Upper lobe of right lung (tissue), 1 donor: ENCODE measurements at places on chromosomes 2 and 18.

GRCh38 chr2:11914455-11914854 lies 168.0 kb downstream of the LPIN1 start:
- no peak for DNase-seq

DNA sequence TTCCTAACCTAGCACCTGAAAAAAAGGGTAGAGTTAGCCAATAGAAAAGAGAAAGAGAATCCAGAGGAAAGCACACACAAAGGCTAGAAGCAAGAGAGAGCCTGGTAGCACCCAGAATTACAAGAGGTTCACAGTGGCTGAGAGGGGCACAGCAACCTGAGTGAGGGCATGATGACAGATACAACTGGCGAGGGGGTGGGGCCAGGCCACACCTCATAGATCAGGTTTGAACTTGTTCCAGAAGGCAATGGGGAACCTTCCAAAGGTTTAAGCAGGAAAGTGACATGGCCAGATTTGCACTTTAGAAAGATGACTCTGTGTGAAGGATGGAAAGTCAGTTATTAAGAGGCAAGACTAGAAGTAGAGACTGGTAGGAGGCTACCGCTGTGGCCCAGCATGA lies 148.0 kb downstream of the TTC32 start:
- DNase-seq: no peak

DNA sequence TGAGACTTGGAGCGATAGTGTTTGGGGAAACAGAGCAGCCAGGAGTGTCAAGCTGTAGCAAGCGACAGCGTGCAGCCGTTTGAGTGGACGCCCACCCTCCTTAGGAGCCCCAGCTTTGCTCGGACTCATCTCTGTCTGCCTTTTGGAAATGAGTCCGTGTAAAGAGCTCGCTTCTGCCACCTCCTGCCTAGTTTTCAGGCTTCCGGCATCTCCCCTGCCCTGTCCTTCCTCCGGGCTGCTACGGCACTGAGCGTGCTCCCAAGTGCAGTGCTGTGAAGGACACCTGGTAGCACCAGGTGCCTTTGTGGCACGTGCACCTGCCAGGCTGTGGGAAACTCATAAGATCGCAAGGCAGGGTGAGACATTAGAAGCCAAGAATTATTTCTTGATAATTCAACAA lies 117.1 kb downstream of the RNF144A start:
- no peak for DNase-seq

GRCh38 chr2:217794133-217794986 lies 208.4 kb downstream of the TNS1 start:
- DNase-seq: no peak

DNA sequence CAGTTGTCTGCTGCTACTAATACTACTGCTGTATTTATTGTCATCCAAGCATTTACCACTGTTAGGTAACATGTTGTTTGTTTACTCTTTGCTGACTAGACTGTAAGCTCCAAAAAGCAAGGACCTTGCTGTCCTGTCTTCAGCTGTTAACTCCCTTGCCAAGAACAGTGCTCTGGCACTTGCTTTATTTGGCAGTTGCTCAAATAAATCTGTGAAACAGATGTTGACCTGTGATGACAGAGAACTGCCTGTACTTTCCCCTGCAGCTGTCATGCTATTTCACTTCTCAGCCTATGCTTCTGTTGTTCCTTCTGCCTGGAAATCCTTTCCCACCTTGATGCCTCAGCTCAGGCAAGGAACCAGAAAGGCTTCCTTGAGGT lies 181.2 kb downstream of the ATAD2B start:
- no peak for DNase-seq

GRCh38 chr2:233942731-233943130 lies 25.6 kb downstream of the TRPM8 start:
- DNase-seq: no peak

DNA sequence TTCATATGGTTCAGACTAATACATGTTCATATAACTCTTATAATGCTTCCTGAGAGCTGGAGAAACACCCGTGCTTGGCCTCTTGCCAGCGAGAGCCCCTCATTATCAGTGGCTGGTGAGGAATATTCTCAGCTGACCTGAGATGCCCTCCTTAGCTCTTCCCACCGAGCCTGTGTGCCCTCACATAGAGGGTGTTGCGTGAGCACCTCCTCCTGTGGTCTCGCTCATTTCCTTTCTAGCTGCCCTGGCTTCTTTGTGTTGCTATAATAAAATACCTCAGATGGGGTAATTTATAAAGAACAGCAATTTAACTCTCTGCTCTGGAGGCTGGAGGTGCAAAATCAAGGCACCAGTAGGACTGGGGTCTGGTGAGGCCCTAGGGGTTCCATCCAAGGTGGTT lies 80.5 kb upstream of the ALKAL2 start:
- DNase-seq: no peak

DNA sequence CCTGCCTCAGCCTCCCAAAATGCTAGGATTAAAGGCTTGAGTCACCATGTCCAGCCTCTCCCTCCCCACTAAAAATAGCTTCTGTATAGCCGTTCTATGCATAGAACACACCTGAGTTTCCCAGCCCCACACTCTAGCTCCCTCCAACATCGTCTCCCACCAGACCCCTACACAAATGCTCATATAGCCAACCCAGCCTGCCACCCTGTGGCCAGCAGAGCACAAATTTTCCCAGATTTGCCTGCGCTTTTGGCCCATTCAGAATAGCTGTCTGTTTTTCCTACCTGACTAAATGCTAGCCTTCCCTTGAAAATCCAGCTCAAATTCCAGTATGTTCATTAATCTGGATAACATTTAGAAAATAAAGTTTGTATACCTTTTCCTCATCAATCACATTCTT lies 22.8 kb downstream of the TRABD2A start:
- DNase-seq: no peak
